A172 (cell line): ENCODE measurements at places on chromosomes 5 and 9.

DNA sequence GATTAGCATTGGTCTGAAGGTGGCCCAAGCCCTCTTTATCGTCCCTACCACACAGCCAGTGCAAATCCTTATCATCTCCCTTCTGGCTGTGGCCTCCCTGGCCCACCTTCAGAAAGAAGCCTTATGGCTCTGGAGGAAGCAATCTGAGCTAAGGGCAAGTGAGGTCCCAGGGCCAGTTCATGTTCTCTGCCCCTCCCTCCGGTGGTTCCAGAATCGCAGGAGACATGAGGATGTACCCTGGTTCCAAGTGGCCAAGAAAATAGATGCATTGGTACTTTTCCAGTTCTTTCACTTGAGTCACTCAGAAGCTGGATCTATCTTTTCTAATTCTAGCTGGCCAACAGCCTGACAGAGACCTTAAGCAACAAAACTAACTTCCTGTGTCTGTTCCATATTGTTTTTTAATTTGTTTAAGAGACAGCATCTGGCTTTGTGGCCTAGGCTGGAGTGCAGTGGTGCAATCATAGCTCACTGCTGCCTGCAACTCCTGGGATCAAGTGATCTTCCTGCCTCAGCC is 60.7 kb downstream of the LHFPL2 start:
- DNase-seq, result no peak

- no peak for DNase-seq
Measured at GRCh38 chr5:86570427-86571083, 47.2 kb upstream of the COX7C start.

GRCh38 chr5:91469517-91470165 is 86.5 kb upstream of the ARRDC3 start:
- DNase-seq, result peak; percentile 71

DNA sequence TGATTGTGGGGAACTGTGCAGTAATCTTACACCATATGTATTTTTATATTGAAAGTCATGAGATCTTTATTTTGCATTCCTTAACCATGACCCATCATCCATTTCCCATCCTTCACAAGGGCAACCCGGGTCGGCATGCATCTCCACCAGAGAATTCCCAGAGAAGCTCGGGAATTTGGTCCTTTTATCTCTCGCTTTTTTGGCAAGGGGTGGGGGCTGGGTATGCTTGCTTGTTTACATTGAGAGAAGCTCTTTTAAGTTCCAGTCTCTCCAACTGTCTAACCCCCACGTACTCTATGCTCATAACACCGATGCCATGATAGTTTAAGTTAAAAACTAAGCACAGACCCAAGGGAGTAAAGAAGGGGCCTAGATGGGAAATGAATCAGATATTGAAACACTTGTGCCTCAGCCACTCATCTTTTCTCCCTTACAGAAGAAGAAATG is 109.9 kb upstream of the NFIB start:
- DNase-seq, result peak; percentile 69

- peak; percentile 23 for DNase-seq
Measured at GRCh38 chr5:142894749-142895148, 124.6 kb downstream of the ARHGAP26 start.

DNA sequence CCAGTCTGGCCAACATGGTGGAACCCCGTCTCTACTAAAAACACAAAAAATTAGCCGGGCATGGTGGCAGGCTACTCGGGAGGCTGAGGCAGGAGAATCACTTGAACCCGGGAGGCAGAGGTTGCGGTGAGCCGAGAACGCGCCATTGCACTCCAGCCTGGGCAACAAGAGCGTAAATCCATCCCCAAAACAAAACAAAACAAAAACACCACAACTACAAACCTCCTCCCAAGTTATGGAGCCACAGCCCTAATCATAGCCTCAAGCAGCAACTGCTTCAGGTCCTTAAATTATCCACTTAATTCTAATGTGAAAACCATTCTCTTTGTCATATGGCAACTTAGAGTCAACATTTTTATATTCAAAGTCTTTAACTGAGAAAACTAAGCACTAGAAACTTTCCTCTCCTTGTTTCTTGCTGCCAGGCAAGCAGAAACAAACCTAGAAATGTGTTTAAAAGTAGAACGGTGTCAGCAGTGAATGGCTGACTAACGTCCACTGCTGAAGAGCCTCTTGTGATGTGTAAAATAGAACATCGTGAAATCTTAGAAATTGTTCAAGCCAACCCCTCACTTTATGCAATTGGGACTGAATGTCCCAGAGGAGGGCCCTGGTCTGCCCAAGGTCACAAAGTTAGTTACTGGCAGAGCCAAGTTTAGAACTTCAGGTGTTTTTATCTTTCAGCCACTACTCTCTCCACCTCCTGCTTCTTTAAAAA is 5.7 kb downstream of the TMEM245 start:
- DNase-seq, result no peak

- DNase-seq, result no peak
Measured at GRCh38 chr5:118211606-118212005, 776.7 kb downstream of the DTWD2 start.

GRCh38 chr5:135667673-135668072 is 88.9 kb upstream of the CXCL14 start:
- DNase-seq, result no peak

DNA sequence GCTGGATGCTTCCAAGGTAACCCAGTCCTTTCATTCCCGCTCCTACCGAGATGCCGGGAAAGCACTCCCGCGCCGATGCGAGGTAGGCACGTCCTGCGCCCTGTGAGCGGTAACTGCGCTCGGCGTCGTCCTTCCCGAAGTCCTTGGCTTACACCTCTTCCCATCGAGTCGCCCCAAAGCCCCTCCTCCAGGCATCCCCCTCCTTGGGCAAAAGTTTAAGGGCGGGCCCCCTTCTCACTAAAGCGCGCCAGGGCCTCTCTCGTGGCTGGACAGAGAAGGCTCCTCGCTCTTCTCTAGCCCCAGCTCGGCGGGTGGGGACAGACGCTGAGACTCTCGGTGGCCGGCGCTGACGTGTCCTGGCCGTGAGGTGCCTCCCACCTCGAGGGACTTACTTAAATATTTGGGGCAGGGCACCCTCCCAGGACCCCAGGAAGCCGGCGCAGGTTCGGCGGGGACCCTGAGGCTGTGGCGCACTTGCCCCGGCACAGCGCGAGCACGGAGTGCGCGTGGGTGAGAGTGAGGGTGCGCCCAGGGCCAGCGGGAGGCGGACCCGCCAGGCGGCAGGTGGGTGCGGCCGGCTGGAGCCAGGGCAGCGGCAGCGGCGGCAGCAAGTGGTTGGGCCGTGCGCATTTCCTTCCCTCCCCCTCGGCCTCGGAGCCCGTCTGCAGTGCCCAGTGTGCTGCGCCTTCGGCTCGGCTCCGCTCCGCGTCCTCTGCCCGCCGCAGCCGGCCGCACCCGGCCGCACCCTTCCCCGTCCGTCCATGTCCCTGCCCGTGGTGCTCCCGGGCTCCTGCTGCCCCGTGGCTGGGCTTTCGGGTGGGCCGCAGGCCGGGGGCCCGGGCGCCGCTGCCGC is at the start of gene ENTREP1:
TSS of gene ENTREP1 (plus strand) at position 667 of the 853 bp plus-strand sequence. CDS start at position 762, 95 bp downstream.
- DNase-seq, result peak; percentile 51

DNA sequence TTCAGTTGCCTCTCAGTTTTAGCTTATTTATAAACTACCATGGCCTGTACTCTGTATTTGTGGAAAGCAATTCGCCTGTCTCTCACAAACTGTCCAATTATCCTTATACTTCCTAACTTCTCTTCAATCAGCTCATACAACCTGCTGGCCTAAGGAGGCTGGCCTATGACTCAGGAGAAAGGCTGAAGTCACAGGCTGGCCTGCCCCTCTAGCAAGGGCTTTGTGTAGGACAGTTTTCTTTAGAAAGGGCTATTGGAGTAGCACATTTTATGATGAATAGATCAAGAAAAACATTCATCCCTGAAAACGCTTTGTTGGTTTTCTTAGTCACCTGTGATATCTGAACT is 988.7 kb upstream of the ARRDC3 start:
- DNase-seq, result peak; percentile 4

- DNase-seq, result peak; percentile 60
Measured at GRCh38 chr9:111805830-111806241, 11.1 kb upstream of the SHOC1 start.

DNA sequence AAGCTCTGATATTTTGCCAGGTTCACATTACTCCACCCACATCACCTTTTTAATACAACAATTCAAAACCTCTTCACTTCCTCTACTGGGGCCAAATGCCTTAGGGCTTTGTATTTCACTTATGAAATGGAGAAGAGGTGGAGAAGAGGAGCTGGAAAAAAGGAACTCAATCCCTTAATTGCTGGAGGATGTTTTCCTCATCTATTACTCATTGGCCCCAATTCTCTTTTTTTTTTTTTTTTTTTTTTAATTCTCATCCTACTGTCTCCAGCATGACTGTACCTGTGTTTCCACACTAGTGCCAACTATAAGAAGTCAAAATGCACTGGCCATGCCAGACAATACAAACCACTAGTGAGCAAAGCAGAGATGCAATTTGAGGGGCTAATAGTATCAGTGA is 20.9 kb downstream of the FAM13B start:
- DNase-seq, result no peak

DNA sequence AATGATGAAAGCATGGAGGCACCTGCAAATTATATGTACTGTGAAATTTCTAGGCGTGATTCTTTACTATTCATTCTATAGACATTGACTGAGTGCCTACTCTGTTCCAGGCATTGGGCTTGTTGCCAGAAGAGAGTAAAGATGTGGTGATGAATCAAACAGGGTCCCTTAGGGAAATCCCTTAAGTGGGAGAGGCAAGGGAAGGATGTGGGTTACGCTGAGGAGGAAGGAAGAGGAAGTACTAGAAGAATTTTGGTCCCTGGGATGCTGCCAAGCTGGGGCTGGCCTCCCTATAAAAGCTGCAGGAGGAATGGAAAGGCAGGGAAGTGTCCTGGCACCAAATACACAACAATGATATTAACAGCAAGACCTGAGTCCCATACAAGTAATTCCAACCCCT is 76.7 kb upstream of the SPOCK1 start:
- peak; percentile 87 for DNase-seq

DNA sequence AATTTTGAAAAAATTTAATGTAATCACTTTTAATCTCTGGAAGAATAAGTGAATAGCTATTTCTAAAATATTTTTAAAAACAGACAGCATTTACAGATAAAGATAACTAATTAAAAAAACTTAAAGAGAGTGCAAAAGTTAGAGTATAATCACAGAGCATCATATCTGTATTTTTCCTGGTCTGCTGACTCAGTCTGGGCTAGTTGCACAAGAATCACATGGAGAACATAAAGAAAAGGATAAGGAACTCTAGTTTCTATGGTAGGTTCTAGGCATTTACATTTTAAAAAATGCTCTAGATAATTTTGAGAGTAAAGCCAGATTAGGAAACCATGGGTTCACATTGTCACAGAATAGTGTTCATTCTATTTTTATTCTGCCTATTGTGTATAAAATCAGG is 347.4 kb downstream of the PSAT1 start:
- no peak for DNase-seq

DNA sequence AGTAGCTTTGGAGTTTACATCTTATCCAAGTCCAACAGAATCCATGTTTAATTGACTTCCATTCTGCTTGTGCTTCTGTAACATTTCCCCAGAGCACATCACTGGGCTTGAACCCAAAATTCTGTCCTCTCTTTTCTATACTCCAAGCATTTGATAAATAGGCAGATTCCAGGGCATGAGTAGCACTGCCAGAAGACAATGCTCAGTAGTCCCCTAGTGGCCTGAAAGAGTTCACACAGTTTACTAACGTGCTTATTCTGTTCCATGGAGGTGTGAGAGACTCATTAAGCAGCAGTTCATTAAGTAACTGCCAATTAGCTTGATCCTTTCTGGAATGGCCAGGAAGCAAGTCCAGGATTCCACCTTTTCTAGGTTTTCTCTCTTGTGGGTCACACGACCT is 9.4 kb upstream of the GABRA6 start:
- DNase-seq, result no peak
